ENCODE measurements at places on chromosomes 12 and 14.

GRCh38 chr12:52857500-52857899 is 8.7 kb upstream of the KRT78 start:
- no peak for DNase-seq

GRCh38 chr12:41409628-41410027 is 221.5 kb downstream of the PDZRN4 start:
- DNase-seq, result no peak

DNA sequence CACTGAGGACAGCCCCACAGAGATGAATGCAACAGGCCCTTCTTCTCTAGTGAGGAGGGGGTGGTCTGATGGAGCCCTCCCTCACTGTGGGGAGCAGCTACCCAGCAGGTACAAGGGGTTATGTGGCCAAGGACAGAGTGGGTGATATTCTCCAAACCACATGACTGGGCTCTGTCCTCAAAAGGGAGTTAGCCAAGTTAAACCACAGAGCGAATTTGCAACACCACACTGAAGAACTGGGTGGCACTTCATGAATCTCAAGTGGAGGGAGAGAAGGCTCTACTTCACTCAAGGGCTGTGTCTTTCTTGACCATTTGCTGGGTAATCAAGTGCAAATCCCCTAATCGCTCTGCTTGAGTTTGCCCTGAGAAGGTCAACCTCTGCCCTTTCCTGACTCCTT is 12.5 kb downstream of the GPR68 start:
- no peak for DNase-seq

GRCh38 chr12:119446459-119446858 is 111.9 kb downstream of the CCDC60 start:
- no peak for DNase-seq

GRCh38 chr14:97713023-97713422 is 915.8 kb downstream of the VRK1 start:
- peak; percentile 32 for DNase-seq

All from CD4-positive, alpha-beta T cell treated with Interleukin-2 at 100 ng/mL for 4 hours (primary cell).